ENCODE measurements at places on chromosomes 1 and 21. TPM values are rescaled to one million over a fixed set of nuclear protein-coding genes. Genes with fewer than 3 reads are reported as not detected.

GRCh38 chr1:57269630-57270225 is 154.1 kb downstream of the DAB1 start:
- DNase-seq: no peak

- DNase-seq: no peak
Observed at GRCh38 chr1:48216941-48217340, 5.6 kb upstream of the SLC5A9 start.

- DNase-seq: no peak
Observed at GRCh38 chr1:3168678-3169077, 99.7 kb downstream of the PRDM16 start.

GRCh38 chr21:38234395-38235142 is 22.2 kb upstream of the KCNJ15 start:
- DNase-seq: no peak

DNA sequence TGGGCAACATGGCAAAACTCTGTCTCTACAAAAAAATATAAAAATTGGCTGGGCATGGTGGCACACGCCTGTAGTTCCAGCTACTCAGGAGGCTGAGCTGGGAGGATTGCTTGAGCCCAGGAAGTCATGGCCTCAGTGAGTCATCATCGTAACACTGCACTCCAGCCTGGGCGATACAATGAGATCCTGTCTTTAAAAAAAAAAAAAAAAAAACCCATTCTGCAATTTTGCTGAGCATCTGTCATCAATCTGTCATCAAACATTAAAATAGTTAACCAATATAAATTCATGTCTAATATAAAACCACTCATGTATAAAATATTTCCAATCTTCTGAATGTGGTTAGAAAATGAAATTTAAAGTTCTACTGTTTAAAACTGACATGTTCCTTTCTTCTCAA is 56.9 kb downstream of the LPAR3 start:
- DNase-seq: no peak

DNA sequence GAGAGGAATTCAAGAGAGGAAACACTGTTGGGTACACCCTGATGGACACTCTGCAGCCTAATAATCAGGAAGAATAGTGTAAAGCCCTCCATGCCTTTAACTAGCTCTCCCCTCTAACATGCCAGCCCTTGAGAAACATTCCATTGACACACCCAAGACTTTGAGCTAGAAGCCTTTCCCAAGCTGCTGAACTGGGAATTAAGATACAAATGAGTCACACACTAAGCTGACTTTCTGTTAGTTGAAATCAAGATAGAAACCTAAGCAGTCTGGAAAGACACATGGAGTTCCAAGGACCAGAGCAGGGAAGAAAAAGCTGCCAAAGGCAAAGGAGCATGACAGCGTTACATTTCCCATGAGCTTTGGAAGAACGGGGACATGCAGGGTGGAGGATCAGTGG is 380.8 kb downstream of the NPHP4 start:
- no peak for DNase-seq

DNA sequence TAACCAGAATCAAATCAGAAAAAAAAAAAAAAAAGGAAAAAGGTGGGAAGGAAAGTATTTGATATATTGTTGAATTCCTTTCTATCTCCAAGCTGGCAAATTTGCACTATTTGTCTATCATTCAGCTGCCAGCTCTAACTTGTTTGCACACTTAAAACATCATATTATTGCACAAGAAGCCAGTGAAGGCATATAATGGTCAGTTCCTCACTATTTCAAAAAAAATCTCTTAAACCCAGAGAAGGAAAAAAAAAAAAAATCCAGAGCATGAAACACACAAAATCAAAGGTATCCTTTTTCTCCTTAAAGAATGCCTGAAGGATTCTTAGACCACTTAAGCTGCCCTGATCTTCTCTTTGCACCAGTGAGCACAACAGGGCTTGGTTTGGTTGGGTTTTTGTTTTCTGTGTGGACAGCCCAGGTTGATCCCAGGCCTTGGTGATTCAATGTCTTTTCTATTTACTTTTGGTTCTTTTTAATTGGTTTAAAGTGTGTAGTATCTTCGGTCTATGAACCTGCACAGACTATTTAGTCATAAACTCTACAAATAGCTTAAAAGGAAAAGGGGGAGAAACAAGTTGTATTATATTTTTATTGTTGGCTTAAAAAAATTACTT is 40.2 kb downstream of the DUSP10 start:
- DNase-seq: no peak

DNA sequence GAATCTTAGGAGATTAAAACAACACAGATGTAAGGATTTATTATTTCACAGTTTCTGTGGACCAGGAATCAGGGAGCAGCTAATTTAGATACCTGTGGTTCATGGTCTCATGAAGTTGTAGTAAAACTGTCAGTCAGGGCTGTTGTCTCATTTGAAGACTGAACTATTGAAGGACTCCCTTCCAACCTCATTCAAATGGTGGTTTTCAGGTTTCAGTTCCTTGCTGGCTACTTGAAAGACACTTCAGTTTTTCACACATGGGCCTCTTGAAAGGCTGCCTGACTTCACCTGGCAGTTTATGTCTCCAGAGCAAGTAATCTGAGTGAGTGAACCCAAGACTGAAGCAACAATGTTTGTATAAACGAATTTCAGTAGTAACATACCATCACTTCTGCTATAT is 915.9 kb downstream of the PLA2G4A start:
- no peak for DNase-seq

DNA sequence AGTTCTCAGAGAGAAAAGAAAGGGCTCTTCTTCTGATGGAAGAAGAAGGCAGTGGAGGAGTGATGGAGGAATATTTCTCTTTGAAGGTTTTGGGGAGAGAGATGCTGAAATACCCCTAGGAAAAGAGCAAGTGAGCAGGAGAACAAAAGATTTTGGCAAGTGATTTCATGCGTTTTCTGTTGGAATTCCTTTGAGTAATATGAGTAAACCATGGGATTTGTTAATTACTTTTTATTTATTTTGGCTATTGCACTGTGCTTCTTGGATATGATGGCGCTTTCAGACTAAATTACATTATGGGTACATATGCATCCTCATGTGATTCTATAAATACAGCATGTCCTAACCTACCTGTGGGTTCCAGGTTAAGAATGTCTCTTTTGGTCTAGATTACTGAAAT is 210.1 kb upstream of the PTGFR start:
- no peak for DNase-seq

GRCh38 chr21:45363921-45364467 is 41.0 kb upstream of the COL18A1 start:
- peak; percentile 70 for DNase-seq

- peak; percentile 73 for DNase-seq
Observed at GRCh38 chr1:204417074-204417997, 5.7 kb upstream of the PPP1R15B start.

DNA sequence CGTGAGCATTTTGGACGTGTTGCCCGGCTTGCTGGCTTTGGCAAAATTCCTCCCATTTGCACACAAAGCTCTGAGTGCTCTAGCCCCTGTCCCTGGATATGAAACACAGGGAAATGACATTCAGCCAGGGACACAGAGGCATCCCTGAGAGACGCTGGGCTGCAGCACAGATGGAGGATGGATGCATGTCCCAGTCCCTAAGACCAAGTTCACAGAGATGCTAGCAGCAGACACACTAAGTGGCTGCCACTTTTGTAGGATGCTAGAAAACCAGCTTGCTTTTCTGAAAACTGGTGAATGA is 12.5 kb downstream of the ACTRT2 start:
- DNase-seq: no peak

Gene KRTAP19-1
- total RNA-seq: not detected

Gene VAV3
- total RNA-seq: 113 TPM

Gene FCMR
- 3.3 TPM for total RNA-seq

Gene CLEC20A
- not detected for total RNA-seq
